ENCODE measurements at places on chromosomes 5 and 9.

GRCh38 chr5:94196953-94197352 is 421.5 kb downstream of the KIAA0825 start:
- no peak for DNase-seq

DNA sequence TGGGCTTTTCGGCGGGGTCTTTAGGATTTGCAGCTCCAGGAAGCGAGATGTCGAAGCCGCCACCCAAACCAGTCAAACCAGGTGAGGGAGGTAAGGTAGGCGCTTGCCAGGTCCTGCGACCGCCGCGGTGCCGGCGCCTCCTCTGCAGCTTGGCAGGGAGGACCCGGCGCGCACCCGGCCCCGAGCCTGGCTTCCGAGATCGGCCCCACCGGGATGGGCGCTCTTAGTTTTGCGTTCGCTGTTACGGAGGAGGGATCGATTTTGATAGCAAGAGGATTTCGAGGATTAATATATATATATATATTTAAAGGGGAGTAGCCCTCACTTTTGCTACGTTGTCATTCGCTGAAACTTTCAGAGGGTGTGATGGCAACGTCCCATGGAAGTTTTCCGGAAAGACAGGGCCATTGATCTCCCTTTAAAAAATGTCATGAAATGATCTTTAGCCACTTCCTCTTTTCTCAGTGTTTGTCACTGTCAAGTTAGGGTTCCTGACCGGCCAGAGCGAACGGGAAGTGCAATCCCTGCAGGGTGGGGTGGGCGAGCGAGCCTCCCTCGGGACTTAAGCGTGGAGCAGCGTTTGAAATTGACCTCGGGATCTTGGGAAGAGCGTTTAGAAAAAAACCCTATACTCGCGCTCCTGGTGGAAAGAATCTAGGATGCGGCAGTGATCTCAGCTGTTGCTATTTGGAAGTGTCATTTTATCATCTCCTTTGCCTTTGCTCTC is 495 bp downstream of the OSTF1 start:
- peak; percentile 33 for DNase-seq

DNA sequence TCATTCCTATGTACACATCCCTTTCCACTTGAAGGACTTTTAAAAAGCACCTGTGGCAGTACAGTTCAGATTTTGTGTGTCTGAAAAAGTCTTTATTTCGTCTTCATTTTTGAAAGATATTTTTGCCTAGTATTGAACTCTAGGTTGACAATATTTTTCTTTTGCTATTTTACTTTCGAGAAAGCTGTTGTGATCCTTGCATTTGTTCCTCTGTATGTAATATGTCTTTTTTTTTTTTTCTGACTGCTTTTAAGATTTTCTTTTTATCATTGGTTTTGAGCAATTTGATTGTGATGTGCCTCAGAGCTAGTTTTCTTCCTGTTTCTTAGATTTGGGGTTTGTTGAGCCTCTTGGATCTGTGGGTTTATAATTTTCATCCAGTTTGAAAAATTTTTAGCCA is 13.3 kb downstream of the LCP2 start:
- no peak for DNase-seq

DNA sequence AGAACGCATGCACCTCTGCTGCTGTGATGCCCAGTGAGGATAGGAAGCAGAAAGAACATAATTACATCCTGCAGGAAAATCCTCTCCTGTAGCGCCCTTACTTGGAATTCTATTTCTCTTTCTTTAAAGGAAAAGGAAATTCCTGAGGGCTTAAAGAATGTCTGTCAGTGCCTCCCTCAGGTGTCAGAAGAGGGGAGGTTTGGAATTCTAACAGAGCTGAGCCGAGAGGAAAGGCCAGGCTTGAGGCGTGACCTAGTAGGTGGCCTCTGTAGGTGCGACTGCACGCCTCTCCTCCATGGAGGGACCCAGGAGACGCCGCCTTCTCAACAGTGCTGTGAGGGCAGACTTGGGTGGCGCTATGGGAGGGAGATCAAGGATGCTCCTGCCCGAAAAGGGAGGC is 55.9 kb upstream of the ERCC6L2 start:
- DNase-seq: no peak

- DNase-seq: no peak
Measured at GRCh38 chr9:106798016-106798799, 64.8 kb upstream of the ZNF462 start.

DNA sequence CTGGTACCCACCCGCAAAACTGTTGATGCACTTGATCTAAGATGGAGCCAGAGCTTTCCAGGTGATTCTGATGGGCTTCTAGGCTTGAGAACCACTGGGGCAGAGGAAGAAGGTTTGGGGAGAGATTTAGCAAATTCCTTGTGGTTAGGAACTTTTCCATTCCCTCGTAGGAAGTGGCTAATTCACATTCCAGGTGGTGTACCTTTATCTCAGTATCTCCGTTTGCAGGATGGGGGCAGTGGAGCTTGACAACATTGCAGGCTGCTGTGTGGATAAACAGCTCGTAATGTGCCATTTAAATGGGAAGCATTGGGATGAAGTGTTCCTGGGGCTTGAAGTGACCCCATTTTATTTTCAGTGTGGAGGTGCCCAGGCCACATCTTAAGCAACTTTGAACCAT is 172.9 kb upstream of the IL12B start:
- DNase-seq: no peak

GRCh38 chr9:33778700-33779351 is 16.5 kb upstream of the PRSS3 start:
- peak; percentile 68 for DNase-seq

- no peak for DNase-seq
Measured at GRCh38 chr9:93902780-93903655, 52.1 kb downstream of the BARX1 start.

GRCh38 chr5:38528162-38528703 is 28.2 kb downstream of the LIFR start:
- DNase-seq: no peak

GRCh38 chr5:95471942-95472341 is 80.8 kb downstream of the FAM81B start:
- DNase-seq: no peak
